M059J (cell line): ENCODE measurements at places on chromosomes 16 and 17. TPM values are rescaled to one million over a fixed set of nuclear protein-coding genes. Genes with fewer than 3 reads are reported as not detected.

GRCh38 chr16:1072526-1073261 is at the start of gene SSTR5:
SSTR5 (plus strand) TSS chr16:1072747; CDS start chr16:1078869, 6,122 bp downstream.
- DNase-seq, result no peak

- no peak for DNase-seq
Measured at GRCh38 chr16:15542734-15543347, 100.1 kb downstream of the MARF1 start.

DNA sequence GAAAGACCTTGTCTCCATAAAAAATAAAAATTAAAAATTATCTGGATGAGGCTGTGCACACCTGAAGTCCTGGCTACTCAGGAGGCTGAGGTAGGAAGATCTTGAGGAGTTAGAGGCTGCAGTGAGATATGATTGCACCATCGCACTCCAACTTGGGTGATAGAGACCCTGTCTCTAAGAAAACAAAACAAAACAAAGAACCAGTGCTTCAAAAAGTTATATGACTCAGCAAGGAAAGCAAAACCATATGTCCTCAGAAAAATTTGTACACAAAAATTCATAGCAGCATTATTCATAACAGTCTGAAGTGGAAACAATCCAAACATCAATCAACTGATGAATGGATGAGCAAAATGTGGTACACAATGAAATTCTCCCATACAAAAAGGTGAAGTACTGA is 48.9 kb downstream of the SLFN5 start:
- peak; percentile 44 for DNase-seq

GRCh38 chr17:46176975-46177374 is 16.3 kb downstream of the KANSL1 start:
- DNase-seq, result no peak

- peak; percentile 19 for DNase-seq
Measured at GRCh38 chr16:86714166-86714565, 135.8 kb downstream of the FOXL1 start.

GRCh38 chr16:11163761-11164261 is 92.2 kb downstream of the SOCS1 start:
- DNase-seq, result no peak

GRCh38 chr17:44555099-44555498 is 2.2 kb upstream of the FZD2 start:
- DNase-seq, result peak; percentile 55

DNA sequence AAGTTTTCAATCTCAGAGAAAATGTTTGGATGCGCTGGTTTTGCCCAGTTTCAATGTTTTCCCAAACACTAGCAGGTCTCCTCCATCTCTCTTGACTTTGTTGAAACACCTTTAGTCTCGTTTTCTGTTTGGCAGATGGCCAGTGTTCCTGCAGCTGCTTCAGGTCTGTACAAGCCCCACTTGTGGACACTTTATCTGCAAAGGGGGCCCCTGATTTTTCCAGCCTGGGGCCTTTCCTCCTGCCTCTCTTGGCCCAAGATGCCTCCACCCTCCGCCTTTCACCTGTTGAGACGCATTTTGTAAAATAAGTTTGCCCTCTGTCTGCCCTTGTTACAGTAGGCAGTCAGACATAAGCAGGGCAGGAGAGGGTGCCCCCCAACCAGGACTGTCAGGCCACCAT is 21.8 kb upstream of the PRM1 start:
- DNase-seq, result no peak

- DNase-seq, result no peak
Measured at GRCh38 chr16:56684926-56685590, 2.8 kb downstream of the MT1X start.

GRCh38 chr16:58413359-58413758 is 21.1 kb downstream of the GINS3 start:
- no peak for DNase-seq

DNA sequence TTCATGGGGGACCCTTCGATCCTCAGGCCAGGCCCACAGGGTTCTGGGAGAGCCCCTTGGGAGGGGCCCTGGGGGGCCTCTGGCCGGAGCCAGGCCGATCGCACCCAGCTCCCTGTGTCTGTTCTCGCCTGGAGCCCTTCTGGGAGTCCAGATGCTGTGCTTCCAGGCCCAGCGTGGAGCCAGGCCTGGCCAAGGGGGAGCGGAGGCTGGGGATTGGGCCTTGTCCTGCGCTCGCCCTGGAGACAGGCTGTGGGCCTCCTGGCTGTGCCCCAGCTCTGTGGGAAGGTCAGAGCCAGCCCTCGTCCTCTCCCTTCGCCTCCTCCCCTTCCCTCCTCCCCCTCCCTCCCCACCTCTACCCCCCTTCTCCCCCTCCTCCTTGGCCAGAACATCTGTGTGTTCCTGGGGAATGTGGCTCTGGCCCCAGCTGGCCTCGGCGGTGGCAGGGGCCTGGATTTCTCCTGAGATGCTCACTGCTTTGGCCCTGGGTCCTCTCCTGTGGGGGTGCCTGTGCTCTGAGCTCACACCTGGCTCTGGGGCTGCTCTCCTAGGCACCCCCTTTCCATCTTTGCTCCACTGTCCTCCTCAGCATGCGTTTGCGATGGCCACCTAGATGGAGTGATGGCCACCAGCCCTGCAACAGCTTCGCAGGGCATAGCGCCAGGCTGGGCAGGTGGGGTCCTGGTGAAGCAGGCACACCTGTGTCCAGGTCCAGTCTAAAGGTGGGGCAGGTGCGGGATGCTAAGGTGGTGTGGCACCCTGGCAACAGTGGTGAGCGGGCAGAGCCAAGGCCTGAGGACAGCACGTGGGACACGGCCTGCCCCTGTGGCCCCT is 90.6 kb upstream of the CIBAR2 start:
- DNase-seq, result no peak

GRCh38 chr17:39196808-39197291 is 619 bp downstream of the CACNB1 start:
- DNase-seq, result no peak

DNA sequence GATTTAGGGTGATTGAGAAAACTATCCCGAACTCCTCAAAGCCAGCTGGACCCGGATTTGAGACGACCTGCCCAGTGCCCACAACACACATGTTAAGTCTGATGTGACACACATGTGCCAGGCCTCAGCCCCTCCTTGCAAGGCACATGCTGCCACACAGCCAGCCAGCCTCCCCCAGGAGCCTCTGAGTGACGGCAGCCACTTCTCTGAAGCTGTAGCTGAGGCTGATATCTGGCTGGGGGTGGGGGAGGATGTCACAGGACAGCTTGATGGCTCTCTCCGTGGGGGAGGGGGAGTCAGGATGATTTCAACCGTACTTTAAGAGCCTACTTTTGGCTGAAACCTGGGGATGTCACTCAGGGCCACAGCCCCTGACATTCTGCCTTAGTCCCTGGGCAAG is 40.9 kb downstream of the SRCIN1 start:
- DNase-seq, result no peak

GRCh38 chr16:85144026-85144915 is 32.0 kb upstream of the CIBAR2 start:
- peak; percentile 57 for DNase-seq

The UMOD gene
- not detected in 2 replicates for total RNA-seq

The TEFM gene
- total RNA-seq, result 14.0 and 19.4 TPM in 2 replicates

The MRPL28 gene
- 162 and 177 TPM in 2 replicates for total RNA-seq
